Tongue (tissue), 3 donors: ENCODE measurements at places on chromosomes 5 and 9.

DNA sequence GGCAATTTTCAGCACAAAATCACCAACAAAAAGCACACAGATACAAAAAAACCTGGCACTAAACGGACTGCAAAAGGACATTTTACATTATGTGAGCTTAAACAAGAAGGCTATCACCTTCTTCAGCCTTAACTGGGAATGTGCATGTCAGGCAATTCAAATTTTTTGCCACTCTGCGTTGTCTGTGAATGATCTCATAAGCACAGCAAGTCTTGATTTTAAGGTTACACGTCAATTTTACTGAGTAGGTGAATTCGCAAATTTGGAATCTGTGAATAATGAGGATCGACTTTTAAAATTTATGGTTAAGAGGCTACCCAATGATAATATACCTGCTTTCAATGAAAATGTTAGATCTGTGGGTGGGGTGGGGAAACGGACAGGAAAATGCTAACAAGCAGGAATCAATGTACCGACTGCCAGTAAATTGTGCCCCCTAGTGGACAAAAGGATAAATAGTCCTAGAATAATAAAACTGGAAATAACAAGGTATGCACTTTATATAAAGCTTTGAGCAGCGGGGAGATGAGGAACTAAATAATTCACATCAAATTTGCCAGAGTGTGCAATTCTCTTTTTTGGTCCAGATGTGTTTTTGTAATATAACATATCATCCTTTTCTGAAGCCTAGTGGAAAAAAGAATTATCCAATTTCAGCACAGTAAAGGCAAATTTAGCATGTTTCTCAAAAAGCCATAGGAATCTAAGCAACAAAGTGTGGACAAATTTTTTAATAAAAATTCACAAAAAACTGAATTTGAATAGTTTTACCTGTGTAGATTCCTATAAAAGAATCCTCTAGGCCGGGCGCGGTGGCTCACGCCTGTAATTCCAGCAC, 20.5 kb downstream of the EQTN start:
- DNase-seq: peak; percentile 88

GRCh38 chr5:179315356-179315890, 29.8 kb downstream of the ADAMTS2 start:
- no peak for DNase-seq

DNA sequence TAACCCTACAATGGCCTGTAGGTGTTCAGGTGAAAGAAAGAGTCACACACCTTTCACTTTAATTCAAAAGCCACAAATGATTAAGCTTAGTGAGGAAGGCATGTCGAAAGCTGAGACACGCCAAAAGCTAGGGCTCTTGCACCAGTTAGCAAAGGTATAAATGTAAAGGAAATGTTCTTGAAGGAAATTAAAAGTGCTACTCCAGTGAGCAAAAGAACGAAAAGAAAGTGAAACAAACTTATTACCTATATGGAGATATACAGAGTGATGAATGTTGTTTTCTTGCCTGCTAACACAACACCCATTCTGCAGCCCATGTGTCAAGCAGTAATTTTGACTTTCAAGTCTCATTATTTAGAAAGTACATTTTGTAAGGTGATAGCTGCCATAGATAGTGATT, 254.2 kb upstream of the SLC24A2 start:
- no peak for DNase-seq

- DNase-seq: no peak
Measured at GRCh38 chr5:63822614-63823013, 139.6 kb downstream of the HTR1A start.

- no peak for DNase-seq
Measured at GRCh38 chr5:97480313-97480712, 297.3 kb upstream of the RIOK2 start.

GRCh38 chr5:54722846-54723433, 205.4 kb downstream of the SNX18 start:
- no peak for DNase-seq

GRCh38 chr9:107144475-107144874, 138.6 kb upstream of the RAD23B start:
- DNase-seq: no peak

DNA sequence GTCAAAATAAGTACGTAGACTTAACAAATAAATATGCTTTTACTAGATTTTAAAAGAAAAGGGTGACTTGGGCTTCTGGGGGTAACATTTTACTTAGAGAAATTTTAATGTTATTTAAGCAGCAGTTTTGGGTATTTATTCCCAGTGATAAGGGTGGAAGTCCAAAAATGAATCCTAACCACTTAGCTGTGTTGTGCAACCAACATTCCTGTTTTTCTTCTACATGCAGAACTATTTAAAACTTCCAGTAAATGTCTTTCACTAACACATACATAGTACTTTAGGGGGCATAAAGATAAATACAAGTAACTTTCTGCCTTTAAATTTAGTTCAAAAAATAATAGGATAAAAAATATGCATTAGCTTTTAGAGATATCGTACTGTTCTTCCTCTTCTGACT, 436.7 kb downstream of the CTNND2 start:
- DNase-seq: no peak

- DNase-seq: peak; percentile 34
Measured at GRCh38 chr9:14301006-14301405, 12.9 kb downstream of the NFIB start.

DNA sequence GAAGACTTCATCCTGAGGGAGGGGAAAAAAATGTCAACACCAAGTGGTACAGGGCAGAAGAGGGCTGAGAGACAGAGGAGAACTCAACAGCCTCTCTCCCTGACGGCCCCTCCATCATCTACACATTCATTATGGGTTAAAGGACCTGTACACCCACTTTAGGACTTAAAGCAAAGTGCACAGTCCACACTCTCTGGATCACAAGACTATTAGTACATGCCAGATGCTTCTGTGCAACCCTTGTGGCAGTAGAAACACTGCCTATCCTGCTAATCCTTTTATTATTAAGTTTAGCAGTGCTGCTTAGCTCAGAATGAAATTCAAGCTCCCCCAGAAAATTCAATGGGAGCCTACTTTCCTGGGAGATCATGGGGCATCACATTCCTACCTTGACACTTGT, 1.9 kb downstream of the FRMD3 start:
- peak; percentile 12 for DNase-seq

DNA sequence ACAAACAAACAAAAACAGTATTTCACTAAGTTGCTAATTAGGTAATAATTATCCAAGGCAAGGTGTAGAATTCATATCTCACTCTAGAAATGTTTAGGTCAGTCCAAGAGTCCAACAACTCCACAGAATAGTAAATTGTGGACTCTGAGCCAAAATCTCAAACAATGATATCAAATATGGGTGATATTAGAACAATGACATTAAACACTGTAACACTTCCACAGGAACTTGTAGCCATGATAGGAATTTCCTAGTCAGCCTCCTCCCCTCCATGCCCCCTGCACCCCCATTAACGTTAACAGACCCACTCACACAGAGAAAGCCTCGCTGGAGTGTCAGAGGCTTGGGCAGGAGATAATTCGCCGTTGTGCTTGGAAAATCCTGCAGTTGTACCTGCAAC, 305.0 kb upstream of the PIK3R1 start:
- DNase-seq: no peak

DNA sequence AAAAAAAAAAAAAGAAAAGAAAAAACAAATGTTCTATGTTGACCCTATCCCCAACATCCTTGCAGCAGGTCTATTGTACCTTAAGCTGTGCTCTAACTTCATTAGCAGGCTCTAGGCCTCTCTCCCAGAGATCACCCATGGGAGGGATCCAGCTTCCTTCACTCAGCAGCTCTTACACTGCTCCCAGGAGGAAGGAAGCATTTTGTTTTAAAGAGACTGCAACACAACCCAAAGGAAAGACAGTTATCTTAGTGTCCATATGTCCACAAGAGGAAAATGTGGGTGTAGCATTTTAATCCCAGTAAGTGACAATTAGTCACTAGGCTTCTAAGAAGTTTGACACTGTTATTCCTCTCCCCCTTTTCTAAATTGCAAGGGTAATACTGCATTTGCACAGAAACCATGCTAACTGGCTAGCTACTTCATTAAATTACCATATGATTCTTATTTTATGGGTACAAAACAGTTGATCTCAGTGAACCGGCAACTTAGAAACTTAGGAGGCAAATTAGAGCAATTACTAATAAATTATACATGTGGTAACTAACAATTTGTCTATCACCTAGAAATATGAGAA, 58.8 kb downstream of the MARCHF3 start:
- no peak for DNase-seq

- DNase-seq: no peak
Measured at GRCh38 chr5:156799171-156799570, 50.9 kb upstream of the PPP1R2B start.

- no peak for DNase-seq
Measured at GRCh38 chr5:35129921-35130485, 82.3 kb upstream of the AGXT2 start.

- no peak for DNase-seq
Measured at GRCh38 chr9:33471361-33471760, 2.4 kb downstream of the NOL6 start.

DNA sequence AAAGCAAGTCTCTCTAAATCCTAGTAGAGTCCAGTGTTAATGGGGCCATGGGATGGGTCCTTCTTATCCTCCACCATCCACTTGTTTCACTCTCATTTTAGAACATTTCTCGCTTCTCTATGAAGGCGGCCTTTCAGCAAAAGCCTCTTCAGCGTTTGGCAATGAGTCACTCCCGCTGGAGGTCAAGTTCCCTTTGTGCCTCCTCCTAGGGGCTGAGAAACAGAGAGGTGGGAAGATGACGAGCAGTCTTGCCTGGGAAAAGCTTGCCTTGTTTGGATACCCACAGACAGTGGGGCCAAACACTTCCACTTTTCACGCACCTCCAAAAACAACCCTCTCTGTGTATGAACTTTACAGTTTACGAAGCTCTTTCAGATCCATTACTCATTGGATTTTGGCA, 168.8 kb downstream of the GABBR2 start:
- DNase-seq: no peak

GRCh38 chr5:2163060-2163856, 280.5 kb upstream of the IRX4 start:
- no peak for DNase-seq

DNA sequence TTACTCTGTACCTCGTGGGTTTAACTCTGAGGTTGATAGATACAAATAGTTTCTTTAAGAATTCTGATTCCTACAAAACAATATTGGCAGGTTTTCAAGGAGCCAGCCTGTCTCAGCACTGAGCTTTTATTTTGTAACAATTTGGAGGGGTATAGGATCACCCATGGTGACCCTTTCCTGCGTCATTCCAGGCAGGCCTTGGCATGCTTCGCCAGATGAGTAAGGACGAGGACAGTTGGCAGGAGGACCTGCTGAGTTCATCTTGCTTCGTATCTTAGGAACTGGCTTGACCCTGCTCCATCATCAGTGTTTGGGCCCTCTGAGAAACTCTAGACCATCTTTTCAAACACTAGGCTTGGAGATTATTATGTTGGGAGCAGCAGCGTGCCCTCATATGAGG, 17.9 kb downstream of the ZNF462 start:
- no peak for DNase-seq

DNA sequence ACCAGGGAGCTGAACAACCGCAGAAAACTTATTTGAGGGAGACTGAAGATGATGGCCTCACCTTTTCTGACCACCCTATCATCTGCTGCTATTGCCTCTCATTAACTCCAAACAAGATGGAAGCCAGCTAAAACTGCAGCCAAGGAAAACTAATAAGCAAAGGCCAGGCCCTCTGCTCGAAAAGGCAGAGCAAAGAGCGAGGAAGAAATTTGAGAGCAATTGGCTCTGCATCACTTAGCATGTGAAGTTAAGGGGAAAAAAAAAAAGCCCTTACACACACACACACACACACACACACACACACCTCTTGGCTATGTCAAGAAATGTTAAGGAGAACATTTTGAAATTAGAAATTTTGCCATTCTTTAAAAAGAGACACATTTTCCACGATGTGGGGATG, 228.1 kb upstream of the CYLC2 start:
- no peak for DNase-seq

DNA sequence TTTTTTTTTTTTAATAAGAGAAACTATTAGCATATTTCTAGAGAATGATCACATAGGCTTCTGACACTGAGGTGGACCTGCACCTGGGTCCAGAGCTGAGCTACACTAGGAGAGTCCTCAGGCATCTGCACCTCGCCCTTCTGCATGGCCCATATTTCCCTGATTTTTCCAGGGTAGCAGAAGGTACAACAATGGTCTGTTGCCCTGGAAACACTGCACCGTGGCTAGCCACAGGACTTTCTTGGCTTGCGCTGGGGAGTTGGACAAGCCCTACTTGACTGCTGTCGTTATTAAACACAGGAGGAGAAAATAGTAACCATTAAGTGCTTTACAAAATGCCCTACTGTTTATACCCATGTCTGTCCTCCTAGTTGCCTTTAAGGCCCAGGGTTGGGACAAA, 615.7 kb upstream of the MEF2C start:
- DNase-seq: no peak

DNA sequence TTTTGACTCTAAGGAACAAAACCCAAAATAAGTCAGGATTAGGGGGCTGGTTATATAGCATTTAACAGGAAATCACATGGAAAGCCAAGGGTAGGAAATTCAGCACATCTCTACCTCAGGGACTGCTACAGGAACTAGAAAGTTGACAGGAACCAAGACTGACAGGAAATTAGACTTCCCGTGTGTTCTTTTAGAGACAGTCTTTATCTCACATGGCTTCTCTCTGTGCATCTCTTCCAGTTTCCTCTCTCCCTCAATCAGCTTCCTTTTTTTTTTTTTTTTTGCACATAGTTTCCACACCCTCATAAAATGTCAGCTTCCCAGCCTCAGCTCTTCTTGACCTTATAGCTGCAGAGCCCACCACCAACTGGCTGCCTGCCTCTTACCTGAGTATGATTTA, 4.8 kb downstream of the RECK start:
- no peak for DNase-seq

DNA sequence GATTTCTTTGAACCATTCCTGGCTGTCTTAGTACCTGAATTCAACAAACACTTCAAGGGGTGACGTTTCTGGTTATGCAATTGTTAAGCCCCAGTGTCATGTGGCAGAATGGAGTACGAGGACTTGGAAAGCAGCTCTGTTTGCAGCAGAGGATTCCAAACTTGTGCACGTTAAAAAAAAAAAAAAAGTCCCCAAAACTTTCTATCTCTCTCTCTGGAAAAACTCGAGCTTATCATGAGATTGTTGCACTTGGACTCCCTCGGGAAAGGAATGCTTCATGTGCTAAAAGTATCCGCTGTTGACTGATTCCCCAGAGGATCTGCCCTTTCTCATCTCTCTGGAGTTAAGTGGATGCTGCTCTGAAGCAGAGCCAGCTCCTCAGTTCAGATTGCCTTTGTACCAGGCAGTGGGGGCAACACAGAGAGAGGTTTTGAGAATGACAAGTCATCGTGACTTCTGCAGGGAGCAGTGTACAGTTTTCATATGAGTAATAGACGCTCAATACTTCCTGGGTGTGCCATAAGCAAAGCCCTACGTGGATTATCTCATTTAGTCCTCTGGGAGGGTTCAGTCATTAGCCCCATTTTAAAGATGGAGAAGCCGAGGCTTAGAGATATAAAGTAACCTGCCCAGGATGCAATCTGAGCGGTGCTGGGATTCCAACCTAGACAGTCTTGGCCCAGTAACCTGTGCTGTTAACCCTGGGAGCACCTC, 28.1 kb downstream of the TMOD1 start:
- peak; percentile 60 for DNase-seq

DNA sequence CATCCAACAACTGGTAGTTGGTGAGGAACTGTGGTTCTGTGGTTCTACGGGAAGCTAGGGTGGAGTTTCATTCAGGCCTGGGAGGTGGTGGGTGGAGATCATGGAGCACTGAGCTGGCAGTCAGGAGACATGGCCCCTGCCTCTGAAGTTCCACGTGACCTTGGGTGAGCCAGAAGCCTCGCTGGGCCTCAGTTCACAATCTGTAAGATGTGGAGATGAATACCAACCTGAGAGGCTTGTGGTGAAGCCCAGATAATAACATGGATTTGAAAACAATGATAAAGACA, 177.9 kb downstream of the MACROH2A1 start:
- no peak for DNase-seq
